ENCODE measurements at places on chromosomes 6 and 20.

- peak; percentile 84 for DNase-seq
Observed at GRCh38 chr6:108556866-108557493, 3.7 kb upstream of the FOXO3 start.

- DNase-seq, result no peak
Observed at GRCh38 chr6:159828074-159828473, 28.0 kb downstream of the PNLDC1 start.

GRCh38 chr6:47248446-47248845 is 61.3 kb downstream of the TNFRSF21 start:
- no peak for DNase-seq

GRCh38 chr20:59802471-59803221 is 130.8 kb downstream of the SYCP2 start:
- no peak for DNase-seq

DNA sequence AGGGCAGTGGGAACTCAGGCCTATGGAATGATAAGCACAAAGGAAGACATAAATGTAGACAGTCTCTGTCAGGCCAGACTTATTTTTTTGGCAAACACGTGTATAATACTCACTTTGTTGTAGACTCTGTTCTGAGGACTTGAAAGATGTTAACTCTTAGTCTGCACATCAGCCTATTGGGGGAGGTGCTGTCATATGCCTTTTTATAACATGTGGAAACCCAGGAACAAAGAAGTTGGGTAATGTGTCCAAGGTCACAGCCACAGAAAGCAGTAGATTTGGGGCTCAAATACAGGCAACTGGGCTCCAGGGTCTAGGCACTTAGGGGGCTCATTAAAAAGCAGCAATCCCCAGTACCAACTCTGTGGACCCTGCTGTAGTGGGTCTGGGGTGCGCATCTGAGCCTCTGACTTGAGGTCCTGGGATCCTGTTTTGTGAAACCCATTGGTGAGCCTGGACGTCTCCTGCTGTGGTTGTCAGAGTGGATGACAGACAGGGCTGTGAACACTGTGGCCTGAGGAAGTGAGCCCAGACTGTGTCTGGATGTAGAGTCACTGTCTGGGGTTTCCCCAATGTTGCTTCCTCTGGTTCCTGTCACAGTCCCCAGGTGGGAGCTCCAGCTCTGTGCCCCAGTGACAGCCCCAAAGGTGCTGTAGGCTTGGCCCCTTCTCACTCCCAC is 50.0 kb downstream of the CDH26 start:
- no peak for DNase-seq

- no peak for DNase-seq
Observed at GRCh38 chr6:169959136-169960002, 207.9 kb downstream of the ERMARD start.

DNA sequence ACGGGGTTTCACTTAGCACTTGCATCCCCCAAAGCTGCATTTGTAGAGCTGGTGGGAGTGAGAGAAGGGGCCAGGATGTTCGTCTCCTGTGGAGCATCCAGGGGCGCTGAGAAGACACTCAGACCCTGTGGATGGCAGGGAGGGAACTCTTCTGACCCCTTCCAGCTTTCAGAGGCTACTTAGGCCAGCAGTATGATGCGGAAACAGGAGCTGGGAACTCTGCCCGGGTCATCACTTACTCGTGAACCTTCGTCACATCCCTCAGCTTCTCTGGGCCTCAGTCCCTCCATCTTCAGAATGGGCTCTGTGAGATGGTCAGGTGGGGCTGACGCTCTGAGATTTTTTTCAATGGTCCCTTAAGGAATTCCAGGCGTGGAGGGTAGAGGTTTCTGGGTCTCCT is 228.5 kb downstream of the TAF4 start:
- DNase-seq, result no peak
